ENCODE measurements at places on chromosomes 4 and X.

- DNase-seq, result no peak
Measured at GRCh38 chrX:50691820-50692219, 122.2 kb downstream of the SHROOM4 start.

DNA sequence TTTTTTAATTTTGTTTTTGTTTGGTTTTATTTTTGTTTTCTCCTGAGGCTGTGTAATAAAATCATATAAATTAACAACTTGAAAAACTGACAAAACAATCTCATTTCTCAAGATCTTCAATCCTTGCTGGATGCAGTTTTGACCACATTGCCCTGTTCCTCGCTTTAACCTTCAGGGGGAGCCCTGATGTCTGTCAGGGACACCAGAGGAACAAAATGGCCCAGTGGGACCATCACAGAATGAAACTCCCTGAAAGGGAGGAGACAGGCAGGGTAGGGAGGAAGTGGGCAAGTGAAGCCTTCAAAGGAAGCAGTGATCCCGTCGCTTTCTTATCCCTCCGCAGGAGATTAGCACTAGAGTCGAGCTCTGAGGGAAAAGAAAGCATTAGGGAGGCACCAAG, 274.9 kb upstream of the LDB2 start:
- DNase-seq, result no peak

GRCh38 chr4:173517781-173518424, 12.1 kb downstream of the HAND2 start:
- DNase-seq, result no peak

DNA sequence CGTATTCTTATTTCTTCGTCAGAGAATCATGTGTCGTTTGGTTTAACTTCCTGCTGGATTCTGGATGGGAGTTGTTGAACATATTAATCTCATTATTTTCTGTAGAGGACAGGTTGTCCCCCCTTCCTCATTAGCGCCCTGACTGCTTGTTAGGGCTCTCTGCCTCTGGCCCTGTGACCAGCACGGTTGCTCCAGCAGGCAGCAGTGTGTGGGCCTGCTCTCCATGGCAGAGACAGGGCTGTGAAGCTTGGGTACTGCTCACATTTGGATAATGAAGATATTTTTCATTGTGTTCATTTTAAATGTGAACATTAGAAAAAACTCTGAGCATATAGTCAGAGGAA, 102.7 kb downstream of the KLHL8 start:
- no peak for DNase-seq

DNA sequence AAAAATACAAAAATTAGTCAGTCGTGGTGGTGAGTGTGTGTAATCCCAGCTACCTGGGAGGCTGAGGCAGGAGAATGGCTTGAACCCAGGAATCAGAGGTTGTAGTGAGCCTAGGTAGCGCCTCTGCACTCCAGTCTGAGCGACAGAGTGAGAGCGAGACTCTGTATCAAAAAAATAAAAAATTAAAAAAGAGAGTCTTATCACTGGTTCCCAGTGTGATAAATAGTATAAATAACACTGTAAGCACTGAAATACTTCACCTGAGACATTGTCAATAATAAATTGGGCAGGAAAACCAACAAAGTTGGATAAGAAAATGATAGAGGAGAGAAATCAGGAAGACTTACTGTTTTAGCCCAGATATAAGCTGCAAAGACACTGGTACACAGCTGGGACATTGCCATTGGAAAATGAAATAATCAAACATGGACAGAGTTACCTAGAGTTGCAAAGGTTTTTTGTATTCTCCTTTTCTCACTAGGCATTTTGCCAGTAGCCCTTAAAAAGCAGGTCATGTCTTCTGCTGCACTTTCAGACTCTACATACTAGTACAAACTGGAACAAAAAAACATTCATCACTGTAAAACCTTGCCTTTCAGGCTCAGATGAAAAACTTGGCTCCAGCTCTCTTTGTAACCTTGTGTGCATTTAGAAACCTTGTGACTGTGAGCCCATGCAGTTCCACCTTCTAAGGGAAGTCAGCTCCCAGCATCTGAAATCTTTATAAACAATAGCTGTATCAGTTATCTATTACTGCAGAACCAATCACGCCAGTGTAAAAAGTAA, 55.0 kb upstream of the PPP1R2C start:
- DNase-seq, result no peak

- DNase-seq, result no peak
Measured at GRCh38 chrX:23048806-23049573, 49.2 kb downstream of the DDX53 start.

GRCh38 chrX:68175562-68175961, 257.7 kb downstream of the OPHN1 start:
- DNase-seq, result no peak

DNA sequence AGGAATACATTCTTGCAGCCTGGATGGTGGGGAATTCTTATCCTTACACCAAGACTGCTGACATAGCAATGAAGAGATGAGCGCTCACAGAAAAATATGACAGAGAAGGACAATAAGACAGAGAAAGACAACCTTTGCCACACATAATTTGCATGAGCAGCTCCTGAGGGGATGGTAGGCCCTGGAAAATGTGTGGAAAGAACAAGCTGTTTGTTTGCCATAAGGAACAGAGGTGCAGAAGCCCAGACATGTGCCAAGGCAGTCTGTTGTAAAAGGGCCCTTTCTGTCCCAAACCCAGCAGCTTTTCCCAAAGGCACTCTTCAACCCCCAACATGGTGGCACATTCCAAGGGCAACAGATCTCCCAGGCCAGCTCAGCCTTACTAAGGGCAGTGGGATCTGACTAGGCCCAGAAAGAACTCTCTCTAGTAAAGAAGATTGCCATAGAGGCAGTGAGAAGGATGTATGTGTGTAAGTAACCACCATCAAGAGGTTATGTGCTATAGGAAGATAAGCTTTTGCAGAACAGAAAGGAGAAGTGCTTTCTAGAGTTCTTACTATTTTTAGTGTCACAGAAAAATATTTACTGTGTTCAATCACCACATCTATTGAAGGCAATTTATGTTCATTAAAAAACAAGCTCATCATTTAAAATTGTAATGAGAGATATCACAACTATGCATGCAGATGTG, 287.0 kb upstream of the RASGEF1B start:
- DNase-seq, result no peak

DNA sequence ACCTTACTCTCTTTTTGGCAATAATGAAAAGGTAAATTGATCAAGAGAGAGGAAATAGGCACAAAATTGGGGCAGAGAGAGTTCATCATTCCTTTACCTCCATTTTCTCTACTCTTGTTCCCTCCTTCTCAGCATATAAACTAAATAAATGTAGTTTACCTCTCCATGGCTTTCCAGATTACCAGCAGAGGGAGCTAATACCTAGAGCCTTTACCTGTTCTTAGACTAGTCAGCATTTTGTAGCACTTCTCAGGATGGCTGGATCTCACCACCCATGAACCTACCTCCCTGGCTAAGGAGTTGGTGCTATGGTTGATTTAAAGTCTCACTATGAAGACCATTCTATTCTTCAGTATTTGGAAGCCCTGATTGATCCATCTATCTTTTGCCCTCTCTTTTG, 15.7 kb downstream of the OFD1 start:
- no peak for DNase-seq

DNA sequence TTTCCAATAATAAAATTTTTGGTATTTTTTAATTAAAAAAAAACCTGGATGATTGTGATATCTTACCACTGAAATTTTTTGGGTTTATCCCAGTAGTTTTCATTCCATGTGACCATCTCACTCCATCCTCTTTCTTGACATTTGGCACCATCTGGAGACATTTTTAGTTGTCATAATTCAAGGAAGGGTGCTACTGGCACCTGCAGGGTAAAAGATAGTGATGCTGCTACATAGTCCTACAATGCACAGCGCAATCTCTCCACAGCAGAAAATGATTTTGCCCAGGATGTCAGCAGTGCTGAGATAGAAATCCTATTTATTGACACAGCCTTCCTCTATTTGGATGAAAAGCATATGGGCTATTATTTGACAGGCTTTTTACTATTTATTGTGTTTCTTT, 79.3 kb downstream of the RBPJ start:
- DNase-seq, result no peak

DNA sequence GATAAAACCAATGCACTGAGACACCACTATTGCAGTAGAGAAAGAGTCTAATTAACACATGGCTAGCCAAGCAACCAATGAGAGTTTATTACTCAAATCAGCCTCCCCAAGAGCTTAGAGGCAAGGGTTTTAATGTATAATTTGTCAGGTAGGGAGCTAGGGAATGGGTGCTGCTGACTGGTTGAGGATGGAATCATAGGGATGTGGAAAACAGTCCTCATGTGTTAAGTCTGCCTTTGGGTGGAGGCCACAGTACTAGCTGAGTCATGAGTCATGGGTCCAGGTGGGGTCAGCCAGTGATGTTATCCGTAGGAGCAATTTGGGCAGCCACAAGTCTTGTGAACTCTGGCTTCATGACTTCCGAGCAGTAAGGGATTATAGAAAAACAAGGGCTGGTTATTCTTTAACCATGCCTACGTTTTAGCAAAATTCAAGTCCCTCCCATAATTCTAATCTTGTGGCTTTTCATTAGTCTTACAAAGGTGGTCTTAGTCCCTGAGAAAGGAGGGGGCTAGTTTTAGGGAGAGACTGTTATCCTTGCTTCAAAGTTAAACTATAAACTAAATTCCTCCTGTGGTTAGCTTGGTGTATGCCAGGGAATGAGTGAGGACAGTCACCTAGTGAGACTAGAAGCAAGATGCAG, 25.1 kb upstream of the PLAC8 start:
- DNase-seq, result no peak

- DNase-seq, result no peak
Measured at GRCh38 chr4:54547299-54548097, 110.3 kb upstream of the KIT start.

- DNase-seq, result no peak
Measured at GRCh38 chr4:126564283-126564854, 1068.4 kb upstream of the INTU start.

- DNase-seq, result no peak
Measured at GRCh38 chr4:99144070-99144469, at the start of gene ADH4. Gene ADH4 (minus strand): TSS chr4:99144297. CDS start chr4:99144222, 75 bp downstream.

DNA sequence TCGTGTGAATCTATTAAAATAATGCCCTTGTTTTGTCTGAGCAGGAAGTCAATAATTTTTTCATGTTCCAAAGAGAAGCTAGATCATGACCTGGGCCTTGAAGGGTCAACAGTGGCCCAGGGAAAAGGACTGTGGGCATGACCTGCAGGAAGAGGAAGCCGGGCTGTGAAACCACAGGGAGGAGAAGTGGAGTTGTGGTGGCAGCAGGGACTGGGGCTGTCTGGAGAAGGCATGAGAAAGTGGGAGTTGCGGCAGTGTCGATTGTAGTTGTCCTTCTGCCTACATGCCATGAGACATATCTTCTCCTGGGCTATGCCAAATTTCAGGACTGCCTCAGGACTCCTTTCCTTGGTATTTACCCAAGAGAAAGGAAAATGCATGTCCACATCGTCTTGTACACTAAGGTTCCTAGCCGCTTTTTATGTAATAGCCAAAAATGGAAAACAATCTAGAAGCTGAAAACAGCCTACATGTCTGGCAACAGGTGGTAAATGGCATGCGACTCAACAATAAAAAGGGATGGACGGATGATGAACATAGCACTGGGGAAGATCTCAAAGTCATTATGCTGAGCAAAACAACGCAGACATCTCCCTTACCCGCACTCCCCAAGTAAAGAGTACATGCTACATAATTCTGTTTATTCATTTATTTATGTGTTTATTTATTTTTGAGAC, 13.6 kb upstream of the PTTG2 start:
- no peak for DNase-seq

DNA sequence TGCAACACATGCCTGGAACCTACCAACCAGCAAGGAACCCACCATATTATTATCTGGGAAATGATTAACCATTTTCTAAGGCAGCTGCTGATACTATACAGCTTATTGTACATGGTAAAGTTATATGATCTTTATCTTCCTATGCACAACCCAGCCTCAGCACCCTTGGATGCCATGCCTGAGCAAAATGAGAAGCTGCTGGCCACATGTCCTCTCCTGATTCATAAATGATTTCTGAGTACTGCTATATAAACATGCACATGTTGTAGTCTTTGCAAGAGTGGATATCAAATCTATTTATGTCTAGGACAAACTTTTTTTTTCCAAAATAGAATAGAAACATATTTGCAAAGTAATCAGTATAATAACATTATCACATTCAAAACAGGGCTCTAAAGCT, 1043.6 kb downstream of the CCSER1 start:
- DNase-seq, result no peak

DNA sequence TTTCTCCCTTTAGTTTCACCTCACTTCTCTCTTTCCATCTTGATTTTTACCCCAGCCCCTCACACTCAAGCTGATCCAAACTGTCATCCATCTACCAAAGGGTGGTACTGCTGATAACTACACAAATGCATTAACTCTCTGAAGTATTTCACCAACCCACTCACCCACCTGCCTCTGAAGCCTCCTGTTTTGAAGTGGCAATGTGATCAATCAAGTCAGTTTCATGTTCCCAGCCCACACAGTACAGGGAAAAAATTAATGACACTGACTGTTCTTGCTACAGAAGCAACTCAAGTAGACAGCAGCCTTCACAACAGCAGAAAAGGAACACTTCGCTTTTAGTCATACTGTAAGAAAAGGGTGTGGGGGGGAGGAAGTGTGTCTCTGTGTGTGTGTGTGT, 183.0 kb upstream of the NOCT start:
- no peak for DNase-seq

DNA sequence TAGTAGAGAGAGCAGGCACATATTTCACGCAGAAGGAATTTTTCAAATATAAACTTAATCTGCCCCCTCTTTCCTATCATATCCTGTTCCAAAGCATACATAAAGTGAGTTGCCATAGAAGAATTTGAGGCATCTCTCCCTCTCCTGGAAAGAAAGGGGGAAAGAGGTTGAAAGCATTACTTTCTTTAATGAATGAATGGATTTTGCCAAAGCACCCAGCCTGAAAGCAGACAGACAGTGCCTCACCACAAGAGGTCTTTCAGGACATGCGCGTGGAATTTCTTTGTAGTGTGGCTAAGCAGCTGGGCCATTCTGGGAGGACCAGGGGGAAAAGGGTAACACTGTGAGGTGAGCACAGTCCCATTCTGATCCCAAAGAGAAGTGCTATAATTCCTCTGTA, 651.4 kb downstream of the IQCM start:
- DNase-seq, result no peak

GRCh38 chr4:17316566-17316965, 195.3 kb downstream of the QDPR start:
- no peak for DNase-seq

- no peak for DNase-seq
Measured at GRCh38 chr4:125322366-125322730, 7.6 kb downstream of the FAT4 start.

DNA sequence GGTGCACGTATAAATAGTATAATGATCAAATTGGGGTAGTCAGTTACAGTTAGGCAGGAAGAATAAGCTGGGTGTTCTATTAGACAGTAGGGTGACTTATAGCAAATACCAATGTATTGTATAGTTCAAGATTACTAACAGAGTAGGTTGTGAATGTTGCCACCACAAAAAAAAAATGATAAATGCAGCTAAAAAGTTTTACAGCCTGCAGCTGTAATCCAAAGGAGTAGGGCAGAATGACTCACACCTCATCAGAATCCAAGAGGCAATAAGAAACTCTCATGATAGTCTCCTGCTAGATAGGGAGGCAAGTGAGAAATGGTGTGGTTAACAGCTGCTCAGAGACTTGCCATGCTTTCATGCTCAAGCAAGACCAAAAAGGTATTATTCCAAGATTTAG, 19.6 kb upstream of the TCEAL4 start:
- no peak for DNase-seq

- no peak for DNase-seq
Measured at GRCh38 chr4:15131551-15131950, 129.3 kb downstream of the CPEB2 start.

Measured in NCI-H187 (cell line).